Stimulated activated CD4-positive, alpha-beta T cell treated with anti-CD3 and anti-CD28 coated beads, TNF-alpha, amount 100 ng/mL, for 24 hours (primary cell): ENCODE measurements at places on chromosomes 16 and 17.

GRCh38 chr17:56908001-56908542 is 5.8 kb downstream of the TRIM25 start:
- no peak for DNase-seq

DNA sequence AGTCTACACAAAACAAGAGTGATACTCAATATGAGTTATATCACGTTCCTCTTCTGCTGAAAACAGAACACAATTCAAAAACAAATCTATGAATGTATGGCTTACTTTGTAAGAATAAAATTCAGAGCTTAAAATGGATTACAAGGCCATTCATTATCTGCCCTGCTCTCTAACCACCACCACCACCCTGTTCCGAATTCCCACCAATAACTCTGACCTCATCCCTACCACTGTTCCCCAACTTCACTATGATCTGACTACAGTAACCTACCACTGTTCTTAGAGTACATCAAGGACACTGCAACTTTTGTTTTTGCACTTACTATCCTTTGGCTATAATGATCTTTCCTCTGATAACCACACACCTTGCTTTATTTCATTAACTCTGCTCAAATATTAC is 21.3 kb downstream of the FBXL20 start:
- DNase-seq, result no peak

- DNase-seq, result no peak
Measured at GRCh38 chr16:57016831-57017230, 27.5 kb downstream of the NLRC5 start.

GRCh38 chr17:77810536-77810935 is 148.0 kb upstream of the TNRC6C start:
- no peak for DNase-seq
